ENCODE measurements at places on chromosomes 13 and 19.

GRCh38 chr13:29594710-29595379, 643 bp downstream of the SLC7A1 start:
- DNase-seq, result peak; percentile 36

- no peak for DNase-seq
Measured at GRCh38 chr19:11657307-11657706, 60.0 kb downstream of the ZNF627 start.

DNA sequence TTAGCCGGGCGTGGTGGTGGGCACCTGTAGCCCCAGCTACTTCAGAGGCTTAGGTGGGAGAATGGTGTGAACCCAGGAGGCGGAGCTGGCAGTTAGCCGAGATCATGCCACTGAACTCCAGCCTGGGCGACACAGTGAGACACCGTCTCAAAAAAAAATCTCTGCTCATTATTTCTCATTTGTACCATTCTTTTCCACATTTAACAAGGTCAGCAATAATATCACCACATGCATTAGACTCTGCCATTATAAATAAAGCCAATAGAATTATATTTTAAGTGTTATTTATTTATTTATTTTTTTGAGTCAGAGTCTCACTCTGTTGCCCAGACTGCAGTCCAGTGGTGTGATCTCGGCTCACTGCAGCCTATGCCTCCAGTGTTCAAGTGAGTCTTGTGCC, 24.2 kb downstream of the UGGT2 start:
- DNase-seq, result no peak

DNA sequence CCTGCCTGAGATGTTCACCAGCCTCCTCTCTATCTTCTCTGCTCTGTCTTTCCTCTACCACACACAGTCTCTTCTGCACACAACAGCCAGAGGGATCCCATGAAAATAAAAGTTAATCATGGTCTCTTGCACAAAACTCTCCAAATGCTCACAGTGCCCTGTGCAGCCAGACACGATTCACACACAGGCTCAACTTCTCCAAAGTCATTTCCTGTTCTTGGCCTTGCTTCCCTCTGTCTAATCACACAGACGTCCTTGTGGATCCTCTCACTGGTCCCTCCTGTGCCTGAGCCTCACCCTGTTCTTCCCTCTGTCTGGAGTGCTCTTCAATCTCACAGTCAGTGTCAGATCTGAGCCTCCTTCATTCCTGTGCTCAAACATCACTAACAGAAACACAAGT, 7.8 kb downstream of the SIGLEC12 start:
- DNase-seq, result no peak

- no peak for DNase-seq
Measured at GRCh38 chr19:10320602-10321416, 5.0 kb upstream of the FDX2 start.

DNA sequence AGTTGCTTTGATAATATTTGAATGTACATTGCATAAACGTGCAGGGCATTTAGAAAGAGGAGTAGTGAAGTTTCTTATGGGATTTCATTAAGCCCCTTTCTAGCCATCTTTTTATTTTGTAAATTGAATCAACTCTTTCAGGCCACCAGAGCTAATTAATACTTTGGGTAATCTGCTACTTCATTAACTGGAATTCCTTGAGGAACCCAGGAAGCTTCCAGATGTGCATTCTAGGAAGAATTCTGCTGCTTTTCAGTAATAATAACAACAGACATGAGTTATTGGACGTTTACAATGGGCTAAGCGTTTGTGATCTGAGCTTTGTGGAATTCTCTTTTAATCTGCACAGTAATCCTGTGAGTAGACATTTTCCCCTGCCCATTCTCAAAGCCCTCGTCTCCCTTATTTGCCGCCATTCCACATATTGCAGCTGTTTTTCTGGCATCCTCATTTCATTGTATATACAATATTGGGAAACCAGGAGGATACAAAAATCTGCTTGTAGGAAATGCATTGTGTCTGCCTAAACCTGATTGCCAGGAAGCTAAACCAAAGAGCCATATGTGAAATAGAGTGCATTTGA, 103.9 kb downstream of the HS6ST3 start:
- DNase-seq, result no peak

DNA sequence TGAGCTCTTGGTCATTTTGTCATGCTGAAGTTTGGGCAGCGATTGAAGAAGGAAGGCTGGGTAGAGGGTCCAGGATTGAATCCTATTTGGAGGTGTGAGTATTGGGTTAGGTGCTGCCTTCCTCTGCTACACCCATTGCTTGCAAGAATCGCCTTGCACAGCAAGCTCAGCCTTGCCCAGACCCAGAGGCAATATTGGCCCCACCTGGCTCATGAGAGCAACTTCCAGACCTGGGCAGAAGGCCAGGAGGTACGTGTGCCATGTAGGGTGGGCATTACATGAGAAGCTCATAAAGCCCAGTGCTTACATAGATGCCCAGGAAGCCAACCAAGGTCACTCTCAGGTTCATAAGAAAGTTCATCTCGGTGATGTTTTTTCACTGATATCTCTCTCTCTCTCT, 718.0 kb downstream of the EFNB2 start:
- no peak for DNase-seq

DNA sequence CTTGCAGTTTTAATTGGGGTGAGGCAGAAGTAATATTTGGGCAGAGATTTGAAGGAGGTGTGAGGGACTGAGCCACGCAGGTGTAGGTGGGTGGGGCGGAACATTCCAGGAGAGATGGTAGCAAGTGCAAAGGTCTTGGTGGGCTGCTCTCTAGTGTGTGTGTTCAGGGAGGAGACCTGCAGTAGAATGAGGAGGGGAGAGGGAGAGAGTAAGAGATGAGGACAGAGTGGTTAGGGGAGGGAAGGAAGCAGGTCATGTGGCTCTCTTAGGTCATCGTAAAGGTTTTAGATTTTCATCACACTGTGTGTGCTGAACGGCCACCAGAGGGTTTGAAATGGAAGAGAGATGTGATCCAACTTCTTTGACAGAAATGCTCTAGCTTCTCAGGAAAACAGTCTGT, 33.5 kb downstream of the WASF3 start:
- no peak for DNase-seq

DNA sequence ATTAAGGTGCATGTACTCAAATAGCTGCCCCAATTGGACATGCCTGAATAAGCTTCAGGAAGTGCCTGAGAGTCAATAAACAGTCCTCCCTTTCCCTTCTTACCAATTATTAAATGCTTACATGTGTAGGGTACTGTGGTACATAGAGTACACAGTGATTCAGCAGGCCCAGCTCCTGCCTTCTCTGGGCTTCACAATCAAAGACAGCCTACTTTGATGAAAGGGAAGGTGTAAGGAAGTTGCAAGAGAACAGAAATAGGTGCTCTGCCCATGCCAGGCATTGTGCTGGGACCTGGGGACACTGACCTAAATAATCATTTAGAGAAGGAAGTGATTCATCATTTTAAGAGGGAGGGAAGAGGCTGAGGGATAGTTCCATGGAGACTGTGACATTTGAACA, 17.2 kb downstream of the FRY start:
- no peak for DNase-seq

DNA sequence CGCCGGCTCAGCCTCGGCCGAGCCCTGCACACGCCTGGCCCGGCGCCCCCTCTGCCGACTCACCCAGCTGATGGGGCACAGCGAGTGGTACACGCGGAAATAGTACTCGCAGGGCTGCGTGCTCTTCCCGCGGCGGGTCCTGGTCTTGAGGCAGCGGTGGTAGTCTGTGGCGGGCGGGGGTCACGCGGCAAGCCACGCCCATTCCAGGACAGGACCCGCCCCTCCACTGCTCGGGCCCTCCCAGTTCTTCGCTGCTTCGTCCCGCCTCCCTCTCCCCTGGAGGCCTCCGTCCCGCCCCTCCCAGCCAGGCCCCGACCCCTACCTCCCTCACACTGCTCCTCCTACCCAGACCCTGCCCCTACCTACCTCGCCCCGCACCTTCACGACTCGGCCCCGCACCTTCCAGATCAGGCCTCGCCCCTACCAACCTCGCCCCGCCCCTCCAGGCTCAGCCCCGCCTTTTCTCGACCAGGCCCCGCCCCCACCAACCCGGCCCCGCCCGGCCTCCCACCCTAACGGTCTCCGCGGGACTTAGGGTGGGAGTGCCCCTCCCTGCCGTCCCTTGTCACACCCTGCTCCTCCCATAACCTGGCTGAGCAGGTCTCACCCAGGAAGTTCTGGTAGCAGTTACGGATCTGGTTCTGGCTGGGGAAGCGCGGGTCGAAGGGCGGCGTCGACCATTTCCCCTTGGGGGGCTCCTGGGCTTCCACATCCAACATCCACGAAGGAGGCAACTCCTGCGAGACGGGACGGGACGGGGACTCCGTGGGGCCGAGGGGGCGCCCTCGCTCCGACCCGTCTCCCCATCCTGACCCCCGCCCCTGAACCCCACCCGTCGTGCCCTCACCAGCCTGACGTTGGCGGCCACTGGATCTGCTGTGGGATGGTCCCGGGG, 469 bp downstream of the COX6B2 start:
- DNase-seq, result peak; percentile 49

GRCh38 chr13:67437244-67437643, 207.1 kb upstream of the PCDH9 start:
- DNase-seq, result no peak

GRCh38 chr13:66098931-66099628, 1131.1 kb downstream of the PCDH9 start:
- DNase-seq, result no peak

- no peak for DNase-seq
Measured at GRCh38 chr19:55157064-55157908, at the start of gene TNNI3. TSS of gene TNNI3 (minus strand) at chr19:55157732. CDS start at chr19:55157589, 143 bp downstream.

DNA sequence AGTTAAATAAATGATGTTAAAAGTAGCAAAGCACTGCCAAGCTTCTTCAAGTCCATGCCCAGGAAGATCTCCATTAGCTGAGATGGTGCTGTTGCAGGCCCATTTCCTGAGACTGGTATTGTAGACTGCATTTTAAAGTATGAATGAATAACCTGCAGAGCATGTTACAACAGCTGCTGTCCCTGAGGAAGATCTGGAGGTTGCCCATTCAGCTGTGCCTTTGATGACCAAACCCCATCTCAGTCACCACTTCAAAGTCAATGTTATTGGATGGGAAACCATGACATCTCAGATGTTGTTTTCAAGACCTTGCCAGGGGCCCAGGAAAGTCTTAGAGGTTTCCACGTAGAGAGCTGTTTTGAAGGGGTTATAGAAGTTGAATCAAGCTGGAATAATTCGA, 281.3 kb downstream of the MTUS2 start:
- no peak for DNase-seq

GRCh38 chr19:11363881-11364280, 8.6 kb downstream of the PLPPR2 start:
- no peak for DNase-seq

- DNase-seq, result no peak
Measured at GRCh38 chr19:40640744-40641143, 39.6 kb downstream of the LTBP4 start.
